ENCODE measurements at places on chromosomes 11 and 22.

- no peak for DNase-seq
Measured at GRCh38 chr11:103850419-103851165, 185.8 kb upstream of the DDI1 start.

GRCh38 chr22:36858156-36858555 is 2.6 kb upstream of the NCF4 start:
- no peak for DNase-seq

- DNase-seq = no peak
Measured at GRCh38 chr11:1270476-1270875, 39.0 kb downstream of the TOLLIP start.

DNA sequence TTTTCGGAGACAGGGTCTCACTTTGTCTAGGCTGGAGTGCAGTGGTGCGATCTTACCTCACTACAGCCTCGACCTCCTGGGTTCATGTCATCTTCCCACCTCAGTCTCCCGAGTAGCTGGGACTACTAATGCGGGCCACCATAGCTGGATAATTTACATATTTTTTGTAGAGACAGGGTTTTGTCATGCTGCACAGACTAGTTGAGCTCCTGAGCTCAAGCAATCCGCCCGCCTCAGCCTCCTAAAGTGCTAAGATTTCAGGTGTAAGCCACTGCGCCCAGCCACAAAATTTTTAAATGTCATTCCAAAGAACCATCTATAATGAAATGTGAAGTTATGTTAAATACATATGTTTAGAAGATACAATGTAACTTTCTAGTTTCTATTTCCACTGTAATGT is 4747.7 kb upstream of the OR11H1 start:
- DNase-seq = no peak

- no peak for DNase-seq
Measured at GRCh38 chr11:79467761-79468160, 26.9 kb upstream of the TENM4 start.

GRCh38 chr11:61083601-61084147 is 18.6 kb upstream of the CD5 start:
- no peak for DNase-seq

GRCh38 chr11:41306431-41306830 is 153.0 kb downstream of the LRRC4C start:
- no peak for DNase-seq

DNA sequence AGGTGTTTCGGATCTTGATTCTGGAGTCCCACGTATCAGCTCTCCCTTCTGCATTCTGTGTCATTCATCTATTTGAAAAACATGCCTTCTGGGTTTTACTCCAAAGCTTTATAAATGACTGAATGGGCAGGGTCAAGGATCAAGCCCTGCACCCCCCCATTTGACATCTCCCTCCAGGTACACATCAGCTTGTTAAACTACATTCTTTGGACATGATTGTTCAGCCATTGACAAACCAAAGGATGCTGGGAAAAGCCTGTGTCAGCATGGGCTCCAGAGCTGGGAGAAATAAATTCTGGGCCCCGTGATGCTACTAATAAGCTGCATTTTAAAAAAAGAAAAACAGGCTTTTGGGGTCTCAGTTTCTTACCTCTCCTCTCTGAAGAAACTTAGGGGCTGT is 103.7 kb downstream of the DSCAML1 start:
- DNase-seq = no peak

GRCh38 chr11:86179646-86180064 is 64.9 kb upstream of the EED start:
- DNase-seq = no peak

DNA sequence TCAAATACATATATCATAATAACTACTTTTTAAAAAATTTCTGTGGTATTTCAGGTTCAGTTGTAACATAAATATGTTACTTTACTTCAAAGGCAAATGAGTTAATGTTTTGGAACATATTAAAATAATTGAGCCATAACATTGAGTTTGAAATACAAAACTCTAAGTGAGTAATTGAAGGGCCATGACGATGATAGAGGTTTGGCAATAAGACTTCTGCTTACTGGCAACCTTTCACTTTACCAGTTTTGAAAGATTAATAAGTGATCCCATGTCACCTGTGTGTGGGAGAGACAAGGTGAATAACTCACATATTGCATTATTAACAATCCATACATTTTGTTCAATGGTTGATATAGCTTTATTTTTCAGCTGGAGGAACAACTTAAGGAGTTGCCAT is 144.4 kb downstream of the GRIA4 start:
- DNase-seq = no peak

DNA sequence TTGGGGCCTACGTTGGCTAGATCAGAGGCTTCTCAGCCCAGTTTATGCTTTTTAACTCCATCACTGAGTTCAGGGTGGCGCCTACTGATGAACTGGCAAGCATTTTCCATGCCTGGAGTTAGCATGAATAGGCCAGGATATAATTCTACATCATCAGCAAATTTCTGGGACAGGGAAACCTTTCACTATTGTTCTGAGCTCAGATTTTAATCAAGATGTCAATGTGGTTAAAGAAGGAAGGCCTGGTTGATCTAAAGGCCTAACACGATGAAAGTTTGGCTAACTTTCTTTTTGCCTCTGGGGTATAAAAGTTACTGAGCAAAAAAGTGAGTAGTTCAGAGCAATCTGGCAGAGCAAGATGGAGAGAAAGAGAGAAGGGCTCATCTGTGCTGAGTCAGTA is 21.7 kb upstream of the IFITM3 start:
- DNase-seq = no peak

- DNase-seq = peak; percentile 41
Measured at GRCh38 chr11:125091247-125091876, 20.1 kb downstream of the TMEM218 start.

- no peak for DNase-seq
Measured at GRCh38 chr22:48510599-48510998, 1317.1 kb downstream of the BRD1 start.

DNA sequence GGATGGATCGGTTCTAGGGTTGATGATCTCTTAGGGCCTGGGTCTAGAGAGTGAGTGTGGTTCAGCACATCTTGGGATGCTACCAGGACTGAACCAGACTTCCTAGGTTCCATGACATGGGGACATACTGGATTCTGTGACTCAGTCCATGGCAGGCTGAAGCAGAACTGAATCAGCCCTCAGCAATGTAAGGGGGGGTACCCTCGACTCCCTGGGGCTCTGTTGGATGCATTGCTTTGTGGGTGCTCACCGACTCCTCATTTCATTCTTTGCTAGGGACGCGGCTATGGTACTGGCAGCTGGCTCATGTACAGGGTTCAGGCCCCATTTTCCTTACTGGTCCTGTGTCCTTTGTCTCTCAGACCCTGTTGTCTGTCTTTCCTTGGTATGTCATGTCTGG is 733 bp upstream of the GRAMD1B start:
- no peak for DNase-seq

- DNase-seq = no peak
Measured at GRCh38 chr11:132330515-132330914, 960.1 kb downstream of the NTM start.

DNA sequence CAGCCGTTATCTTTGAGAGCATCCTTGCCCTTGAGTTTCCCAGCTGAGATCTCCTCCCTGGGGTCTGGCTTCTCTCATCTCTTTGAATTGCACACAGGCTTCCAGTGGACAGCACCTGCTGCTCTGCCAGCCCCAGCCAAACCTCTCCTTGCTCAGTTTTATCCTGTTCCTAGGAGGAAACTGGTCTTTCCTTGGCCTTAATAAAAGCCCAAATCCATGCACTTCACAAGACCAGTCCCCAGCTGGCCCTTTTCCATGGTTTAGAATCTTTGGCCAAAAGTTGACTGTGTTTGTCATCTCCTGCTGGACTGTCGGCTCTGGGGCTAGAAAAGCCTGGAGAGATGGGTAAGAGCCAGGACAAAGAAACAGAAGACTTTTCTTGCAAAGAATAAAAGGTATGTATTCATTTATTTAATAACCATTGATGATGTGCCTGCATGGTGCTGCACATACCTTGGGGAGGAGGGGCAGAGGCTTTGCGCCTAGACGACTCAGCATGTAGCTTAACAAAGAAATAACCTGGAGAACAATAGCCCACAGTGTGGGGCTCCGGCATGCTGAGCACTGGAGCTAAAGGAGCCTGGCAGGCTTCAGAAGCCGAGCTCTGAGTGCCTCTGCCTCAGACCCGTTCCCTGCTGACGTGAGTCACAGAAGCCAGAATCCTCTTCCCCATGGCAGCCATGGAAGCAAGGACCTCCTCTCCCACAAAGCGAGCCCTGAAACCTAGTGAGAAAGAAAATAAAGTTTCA is 319.3 kb upstream of the B3GAT1 start:
- peak; percentile 70 for DNase-seq

DNA sequence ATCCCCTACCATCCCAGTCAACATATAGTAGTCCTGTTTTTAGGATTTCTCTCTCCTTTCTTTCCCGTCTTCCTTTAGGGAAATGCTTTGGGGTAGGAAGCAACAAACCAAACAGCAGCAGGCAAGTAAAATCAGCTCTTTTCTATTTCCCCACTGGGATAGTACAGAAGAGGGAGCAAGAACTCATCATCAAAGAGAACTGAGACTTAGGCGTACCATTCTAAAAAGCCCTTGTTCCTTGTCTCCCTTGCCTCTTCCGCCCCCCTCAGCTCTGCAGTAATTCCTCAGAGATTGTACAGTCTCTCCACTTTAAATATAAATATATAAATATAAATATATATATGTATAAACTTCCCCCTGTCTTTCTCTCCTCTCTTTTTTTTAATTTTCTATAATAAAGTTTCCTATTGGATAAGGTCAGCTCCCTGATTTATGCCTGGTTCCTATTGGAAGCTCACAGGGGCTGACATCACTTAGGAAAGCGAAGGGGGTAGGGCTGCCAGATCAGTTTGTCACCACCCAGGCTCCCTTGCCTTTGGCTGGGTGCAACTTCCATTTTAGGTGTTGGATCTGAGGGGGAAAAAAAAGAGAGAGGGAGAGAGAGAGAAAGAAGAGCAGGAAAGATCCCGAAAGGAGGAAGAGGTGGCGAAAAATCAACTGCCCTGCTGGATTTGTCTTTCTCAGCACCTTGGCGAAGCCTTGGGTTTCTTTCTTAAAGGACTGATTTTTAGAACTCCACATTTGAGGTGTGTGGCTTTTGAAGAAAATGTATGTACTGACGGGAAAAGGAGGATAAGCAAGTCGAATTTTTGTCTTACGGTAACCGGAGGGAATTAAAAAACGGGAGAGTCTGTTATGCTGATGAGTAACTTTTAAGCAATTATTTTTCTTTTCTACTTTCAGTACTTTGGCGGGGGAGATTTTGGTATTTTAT is at the start of gene CTNND1:
Gene CTNND1 (plus strand): TSS at position 502 of the 934 bp plus-strand sequence. CDS start 29,677 bp downstream, outside the sequence.
- peak; percentile 71 for DNase-seq

- no peak for DNase-seq
Measured at GRCh38 chr11:118900535-118901384, 17.1 kb downstream of the CXCR5 start.

GRCh38 chr11:101775033-101775432 is 139.8 kb upstream of the CEP126 start:
- no peak for DNase-seq

DNA sequence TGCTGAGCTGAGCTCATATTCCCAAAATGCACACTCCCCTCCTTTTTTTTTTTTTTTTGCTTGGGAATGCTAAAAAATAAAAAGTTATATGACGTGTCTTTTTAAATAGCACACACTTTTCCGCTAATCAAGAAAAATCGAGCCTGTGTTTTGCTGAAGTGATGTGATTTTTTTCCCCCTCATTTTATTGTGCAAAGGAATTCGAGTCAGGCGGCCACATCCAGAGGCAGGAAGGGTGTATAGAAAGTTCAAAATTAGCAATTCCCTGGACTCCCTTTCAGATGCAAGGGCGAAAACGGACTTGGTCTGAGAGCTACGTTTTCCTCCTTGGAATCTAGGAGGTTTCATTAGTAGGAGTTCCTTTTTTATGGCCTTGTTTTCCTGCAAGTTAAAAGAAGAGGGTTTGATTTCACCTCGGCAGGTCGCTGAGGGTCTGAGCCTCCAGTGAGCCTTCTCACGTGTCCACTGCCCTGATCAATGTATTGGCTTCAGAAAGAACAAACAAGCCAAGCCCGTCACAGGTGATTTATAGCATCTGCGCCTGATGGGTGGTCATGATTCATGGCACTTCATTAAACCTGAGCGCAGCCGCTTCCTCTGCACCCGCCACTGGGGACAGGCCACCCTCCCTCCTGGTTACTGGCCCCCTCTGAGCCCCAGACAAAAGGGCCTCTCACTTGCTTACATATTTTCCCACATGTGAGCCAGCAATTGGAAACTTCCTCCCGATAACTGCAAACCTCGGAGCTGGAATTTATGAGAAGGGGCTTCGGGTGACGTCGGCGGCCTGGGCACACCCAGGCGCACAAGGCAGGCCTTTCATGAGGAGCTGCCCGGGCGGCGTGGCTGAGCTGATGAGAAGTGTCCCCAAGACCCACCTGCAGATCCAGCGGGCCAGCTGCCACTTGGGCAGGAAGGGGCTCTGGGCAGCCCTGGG is 64.4 kb upstream of the LINC01488 start:
- no peak for DNase-seq

- DNase-seq = no peak
Measured at GRCh38 chr22:48703265-48703941, 1124.3 kb downstream of the BRD1 start.

- DNase-seq = no peak
Measured at GRCh38 chr11:18785411-18785810, 6.2 kb downstream of the PTPN5 start.

- DNase-seq = peak; percentile 7
Measured at GRCh38 chr11:31237819-31238760, 131.4 kb downstream of the DCDC1 start.

DNA sequence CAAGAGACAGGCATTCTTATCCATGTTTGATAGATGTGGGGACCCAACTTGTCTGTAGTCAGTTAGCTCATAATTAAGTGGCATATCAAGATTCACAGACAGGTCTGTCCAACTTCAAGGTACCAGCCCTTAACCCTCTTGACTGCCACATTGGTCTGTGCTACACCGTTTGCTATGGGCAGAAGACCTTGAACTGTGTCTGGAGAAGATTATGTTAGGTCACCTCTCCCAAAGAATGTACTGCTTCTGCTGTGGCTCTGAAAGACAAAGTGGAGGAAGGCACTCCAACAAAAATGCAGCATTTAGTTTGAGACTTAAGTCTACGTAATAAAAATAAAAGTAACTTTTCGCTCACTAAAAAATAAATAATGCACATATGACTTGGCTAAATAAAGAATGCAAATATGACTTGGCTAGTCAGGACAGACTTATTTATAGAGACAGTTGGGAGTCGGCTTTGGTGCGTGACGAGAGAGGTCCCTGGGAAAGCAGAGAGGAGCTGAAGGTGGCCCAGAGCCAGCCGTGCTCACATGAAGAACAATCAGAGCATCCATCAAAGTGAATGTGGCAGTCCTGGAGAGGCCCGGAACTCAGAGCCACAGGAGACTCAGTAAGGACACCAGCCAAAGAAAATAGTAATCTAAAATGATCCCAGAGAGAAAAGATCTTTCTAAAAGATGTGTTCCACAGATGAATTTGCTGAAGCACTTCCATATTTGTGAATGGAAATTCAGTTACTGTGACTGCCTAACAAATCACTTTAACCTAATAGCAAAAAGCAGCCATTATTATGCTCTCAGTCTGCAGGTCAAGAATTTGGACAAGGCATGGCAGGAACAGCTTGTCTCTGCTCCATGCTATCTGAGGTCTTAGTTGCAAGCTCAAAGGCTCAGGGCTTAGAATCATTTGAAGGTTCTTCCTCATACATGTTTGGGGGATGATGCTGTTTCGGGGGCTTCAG is 35.0 kb downstream of the CWC15 start:
- DNase-seq = no peak

Data from H1 (cell line).